Left cardiac atrium (tissue), 4 donors: ENCODE measurements at places on chromosomes 11 and 22. TPM values are rescaled to one million over a fixed set of nuclear protein-coding genes. Genes with fewer than 3 reads are reported as not detected.

The RAG2 gene
- total RNA-seq: not detected

The SVIP gene
- 26.7 TPM for total RNA-seq

The MTFP1 gene
- total RNA-seq: 33.8 TPM

The PHOX2A gene
- total RNA-seq: not detected

DNA sequence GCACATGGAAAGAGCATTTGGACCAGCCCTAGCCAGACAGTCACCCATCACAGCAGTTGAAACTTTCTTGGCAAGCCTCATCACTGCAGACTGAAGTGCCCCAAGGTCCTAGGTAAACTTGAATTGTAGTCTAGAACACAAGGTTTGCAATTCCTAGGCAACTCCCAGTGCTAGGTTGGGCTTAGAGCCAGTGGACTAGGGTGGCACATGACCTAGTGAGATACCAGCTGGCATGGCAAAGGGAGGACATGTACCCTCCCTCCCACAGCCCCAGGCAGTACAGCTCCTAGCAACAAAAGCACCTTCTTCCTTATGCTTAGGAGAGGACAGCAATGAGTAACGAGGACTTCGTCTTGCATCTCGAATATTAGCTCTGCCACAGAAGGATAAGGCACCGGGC lies 889.5 kb downstream of the JRKL start:
- no peak for DNase-seq

- no peak for DNase-seq
Observed at GRCh38 chr22:27704581-27704980, 97.0 kb downstream of the MN1 start.

DNA sequence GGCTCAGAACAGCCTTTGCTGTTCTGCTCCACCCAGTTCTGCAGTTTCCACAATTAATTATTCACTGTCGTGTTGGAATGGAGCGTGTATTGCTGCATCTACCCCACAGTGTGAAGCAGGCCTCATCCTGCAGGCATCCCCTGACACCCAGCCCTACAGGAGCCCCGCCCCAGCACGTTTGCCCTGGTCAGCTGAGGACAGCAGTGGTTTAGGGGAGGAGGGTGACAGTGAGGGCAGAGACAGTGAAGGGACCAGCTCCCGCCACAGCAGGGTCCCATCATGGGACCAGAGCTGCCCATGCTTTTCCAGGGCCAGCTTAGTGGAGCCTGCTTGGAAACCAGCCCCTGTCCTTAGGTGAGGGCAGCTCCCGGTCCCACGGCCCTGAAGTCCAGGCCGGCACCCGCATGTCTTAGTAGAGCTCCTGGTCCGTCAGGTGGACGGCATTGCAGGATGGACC lies 273.0 kb downstream of the TBC1D22A start:
- DNase-seq: no peak

DNA sequence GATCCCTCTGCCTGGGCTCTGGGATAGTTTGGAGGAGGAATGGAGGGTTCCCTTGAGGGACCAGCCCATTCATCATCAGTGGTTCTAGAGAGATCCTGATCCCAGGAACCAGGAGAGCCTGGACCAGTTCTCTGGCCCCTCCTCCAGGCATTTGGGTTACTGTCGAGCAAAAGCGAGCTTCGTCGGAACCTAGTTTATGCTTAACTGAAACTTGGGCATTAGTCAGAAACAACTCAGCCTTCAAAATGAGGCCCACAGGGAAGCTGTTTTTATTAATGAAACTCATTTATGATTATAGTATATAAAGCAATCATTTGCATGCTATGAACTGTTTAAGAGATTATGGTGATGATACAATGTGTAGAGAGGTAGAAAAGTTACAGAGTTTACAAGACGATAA lies 61.4 kb downstream of the LIF start:
- no peak for DNase-seq

DNA sequence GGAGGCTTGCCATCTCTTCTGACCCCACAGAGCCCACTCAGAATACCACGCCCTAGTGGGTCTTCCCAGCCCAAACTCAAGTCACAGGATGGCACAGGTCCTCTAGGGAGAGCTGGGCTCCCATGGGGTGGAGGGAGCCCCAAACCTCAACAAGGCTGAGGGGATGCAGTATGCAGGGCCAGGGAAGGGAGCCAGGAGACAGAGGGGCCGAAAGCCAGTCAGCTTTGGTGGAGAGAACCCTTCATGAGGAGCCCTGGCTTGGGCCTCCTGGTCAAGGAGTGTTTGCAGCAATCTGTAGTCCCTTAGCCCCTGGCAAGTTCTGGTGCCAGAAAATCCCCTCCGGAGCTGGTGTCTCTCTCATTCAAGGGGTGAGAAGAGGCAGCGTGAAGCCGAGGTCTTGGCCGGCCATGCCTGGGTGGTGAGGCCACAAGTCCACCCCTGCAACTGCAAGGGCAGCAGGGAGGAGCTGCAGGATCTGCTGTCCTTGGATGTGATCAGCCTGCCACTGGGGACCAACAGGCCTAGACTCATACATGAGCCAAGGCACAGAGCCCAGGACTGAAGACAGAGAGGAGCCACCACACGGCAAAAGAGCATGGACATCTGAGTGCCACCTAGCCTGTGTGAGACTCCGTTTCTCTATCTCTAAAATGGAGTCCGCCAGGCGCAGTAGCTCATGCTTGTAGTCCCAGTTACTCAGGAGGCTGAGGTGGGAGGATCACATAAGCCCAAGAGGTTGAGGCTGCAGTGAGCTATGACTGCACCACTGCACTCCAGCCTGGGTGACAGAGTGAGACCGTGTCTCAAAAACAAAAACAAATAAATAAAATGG lies 24.1 kb downstream of the NEAT1 start:
- DNase-seq: peak; percentile 68

DNA sequence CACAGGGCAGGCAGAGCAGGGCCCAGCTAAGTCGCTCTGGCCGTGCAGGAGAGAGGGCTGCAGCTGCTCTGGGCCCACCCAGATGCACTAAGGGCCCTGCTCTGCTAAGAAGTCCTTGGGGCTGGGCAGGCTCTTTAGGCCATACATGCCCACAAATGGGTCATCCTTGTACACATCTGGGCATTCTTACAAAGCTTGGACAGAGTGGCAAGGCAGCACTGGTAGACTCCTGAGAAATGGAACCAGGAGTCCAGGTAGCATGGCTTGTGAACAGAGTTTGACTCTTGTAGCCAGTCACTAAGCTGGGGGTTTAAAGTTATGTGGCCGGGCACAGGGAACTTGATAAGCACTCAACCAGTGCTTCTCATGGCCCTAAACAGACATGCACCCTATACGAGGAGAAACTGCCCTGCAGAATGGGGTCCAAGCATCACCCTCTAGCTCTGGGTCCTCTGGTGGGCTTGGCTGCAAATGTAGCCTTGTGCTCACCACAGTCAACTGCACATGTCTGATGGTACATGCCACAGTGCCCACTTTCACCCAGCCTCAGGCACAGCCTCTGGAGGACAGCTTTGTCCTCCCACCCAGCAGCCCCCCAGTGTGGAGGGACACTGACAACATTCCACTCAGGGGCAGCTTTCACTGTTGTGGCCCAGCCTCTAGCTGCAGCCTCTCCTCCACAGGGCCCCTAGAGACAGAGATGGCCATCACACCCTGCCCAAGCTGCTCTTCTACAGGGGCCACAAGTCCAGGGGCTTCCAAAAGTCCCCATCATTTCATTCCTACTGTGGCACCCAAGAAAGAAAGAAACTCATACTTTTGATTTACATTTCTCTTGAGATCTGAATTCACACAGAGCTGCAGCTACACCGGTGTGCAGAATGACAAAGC lies 75.2 kb downstream of the DGCR2 start:
- DNase-seq: no peak
